ENCODE measurements at places on chromosomes 3 and 15.

DNA sequence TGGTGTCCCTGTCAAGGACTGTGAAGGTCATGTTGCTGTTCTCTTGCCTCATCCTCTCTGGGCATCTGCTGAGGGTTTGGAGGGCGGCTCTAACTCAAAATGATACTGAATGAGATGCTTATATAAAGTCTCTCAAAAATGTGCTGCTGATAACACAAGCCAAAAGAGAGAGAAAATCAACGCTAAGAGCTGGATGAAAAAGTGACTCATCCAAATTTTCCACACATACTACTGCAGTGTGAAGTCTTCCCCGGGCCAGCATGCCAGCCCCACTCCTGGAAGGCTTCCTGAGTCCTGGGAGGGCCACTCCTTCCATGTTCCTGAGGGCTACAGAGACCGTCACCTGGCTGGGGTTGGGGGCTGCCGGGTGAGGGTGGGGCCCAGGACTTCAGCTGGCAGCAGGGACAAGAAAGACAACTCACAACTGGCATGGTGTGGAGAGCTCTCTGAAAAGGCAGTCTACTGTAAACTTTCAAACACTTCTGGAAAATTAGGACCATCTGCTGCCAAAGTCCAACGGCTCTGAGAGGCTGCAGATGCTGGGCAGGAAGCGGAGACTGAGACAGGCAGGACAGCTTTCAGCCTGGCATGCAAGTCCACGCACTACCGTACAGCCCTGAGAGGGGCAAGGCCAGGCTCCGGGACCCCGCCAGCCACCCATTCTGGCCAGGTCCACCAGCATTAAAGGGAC, 200.3 kb downstream of the ADAMTS17 start:
- DNase-seq, result no peak

- no peak for DNase-seq
These were observed 66.0 kb downstream of the CHDH start for GRCh38 chr3:53780171-53780570.

DNA sequence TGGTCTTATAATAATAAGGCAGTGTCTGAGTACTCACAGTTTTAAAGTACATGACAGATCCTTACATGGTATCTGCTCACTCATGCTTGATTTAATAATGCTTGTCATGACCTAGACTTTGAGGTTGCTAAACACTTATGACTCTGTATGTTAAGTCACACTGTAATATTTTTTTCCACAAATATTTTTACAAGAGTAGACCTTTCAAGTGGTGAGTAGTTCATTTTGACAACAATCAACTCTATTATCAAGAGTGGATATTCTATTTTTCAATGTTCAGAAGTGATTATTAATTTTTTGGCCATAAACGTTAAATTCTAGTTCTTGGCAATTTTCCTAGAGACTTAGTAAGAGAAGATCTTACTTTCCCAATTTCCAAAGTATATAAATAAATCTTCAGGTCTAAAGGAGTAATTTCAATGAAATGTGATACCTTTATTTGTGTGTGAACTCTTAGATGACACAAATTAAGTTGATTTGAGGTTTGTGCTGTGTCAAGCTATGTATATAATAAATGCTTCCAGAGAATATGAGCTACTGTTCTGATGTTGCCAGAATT, 104.5 kb downstream of the NLGN1 start:
- DNase-seq, result no peak

DNA sequence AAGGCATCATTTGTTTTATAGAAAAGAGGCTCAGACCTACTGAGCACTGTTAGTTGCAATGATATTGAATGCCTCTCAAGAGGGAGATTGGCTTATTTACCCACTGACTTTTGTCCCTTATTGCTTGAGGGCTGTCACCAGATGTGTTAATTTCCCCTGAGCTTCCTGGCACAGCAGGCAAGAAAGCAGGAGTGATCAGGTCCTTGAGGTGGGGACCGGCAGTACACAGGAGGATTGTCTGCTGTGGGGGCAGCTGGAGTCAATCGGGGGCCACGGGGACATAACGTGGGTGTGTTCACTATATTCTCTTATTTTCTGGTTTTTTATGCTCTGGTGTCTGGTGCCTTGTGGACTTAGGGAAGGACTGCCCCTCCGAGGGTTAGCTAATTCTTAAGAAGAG, 44.6 kb downstream of the GASK1A start:
- DNase-seq, result no peak

DNA sequence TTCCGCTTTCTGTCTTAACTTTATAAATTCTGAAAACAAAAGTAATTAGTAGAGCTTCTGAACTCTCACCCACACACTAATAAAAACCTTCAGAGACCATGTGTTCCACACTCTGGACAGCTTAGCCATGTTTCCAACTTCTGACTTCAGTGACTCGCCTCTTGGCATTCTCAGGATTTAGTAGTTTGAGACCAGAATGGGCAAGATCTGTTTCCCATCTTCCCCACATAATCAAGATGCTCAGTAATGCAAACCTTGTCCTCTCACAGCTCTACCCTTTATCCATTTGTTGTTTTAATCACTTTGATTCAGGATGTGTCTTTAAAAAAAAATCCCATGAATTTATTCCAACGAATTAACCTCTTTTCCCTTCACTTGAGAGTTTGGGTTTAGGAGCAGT, 166.6 kb upstream of the SLC24A5 start:
- no peak for DNase-seq

GRCh38 chr3:175304404-175304803, 445.3 kb downstream of the NAALADL2 start:
- DNase-seq, result no peak

- no peak for DNase-seq
These were observed 6.1 kb upstream of the EIF2B5 start for GRCh38 chr3:184129012-184129411.

DNA sequence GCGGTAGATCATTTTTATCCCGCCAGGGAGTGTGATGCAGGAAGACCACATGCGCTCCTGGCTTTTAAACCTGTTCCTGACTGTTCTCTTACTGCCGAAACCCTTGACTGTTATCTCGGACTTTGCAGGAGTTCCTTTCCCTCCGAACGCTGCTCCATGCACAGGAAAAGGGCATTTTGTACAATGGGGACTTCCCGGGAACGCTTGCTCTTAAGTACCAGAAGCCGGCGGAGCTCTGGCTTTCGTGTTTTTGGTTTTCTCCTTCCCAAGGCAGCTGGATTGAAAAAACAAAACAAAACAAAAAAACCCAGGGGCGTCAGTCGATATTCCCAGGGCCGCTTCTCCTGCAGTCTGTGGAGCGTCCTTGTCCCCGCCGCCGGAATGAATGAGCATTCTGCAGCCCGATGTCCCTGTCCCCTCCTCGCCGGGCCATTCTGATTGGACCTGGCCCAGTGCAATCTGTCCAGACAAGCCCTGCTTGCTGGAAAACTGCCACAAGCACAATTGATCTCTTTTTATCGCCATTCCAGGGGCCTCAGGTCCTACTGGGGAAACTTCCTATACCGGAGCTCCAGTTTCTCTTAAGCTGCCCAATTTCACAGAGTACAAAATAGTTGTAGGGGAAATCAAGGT, 44.8 kb downstream of the SLC6A1 start:
- no peak for DNase-seq

GRCh38 chr3:79161941-79162340, 605.9 kb downstream of the ROBO1 start:
- no peak for DNase-seq

GRCh38 chr3:10857235-10857634, 41.2 kb downstream of the SLC6A11 start:
- no peak for DNase-seq

DNA sequence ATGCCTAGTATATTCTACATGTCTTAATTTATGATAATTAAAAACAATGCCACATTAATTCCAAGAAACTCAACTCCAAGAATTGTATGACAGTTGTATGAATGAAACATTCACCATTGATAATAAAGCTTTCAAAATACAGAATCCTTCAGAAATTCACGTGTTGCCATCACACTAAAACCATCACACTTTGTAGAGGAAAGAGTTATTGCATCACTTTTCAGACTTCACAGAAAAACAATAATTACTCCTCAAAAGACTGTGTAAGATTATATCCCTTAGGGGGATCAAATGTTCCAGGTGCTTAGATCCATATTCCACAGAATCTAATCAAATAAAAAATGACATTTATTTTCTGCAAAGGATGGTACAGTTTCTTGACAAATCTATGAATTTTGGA, 85.0 kb downstream of the OSBPL10 start:
- DNase-seq, result no peak

Measured in GM12864 (cell line).